Lower lobe of right lung (tissue), 2 donors: ENCODE measurements at places on chromosomes 12 and 14.
A peak's percentile ranks its signal among the peaks of the same experiment; 100 is the strongest.

- no peak for DNase-seq
These were observed 6.7 kb upstream of the KRT75 start for GRCh38 chr12:52440821-52441319.

- peak; percentile 81 for DNase-seq
These were observed 31.7 kb downstream of the TNFAIP2 start for GRCh38 chr14:103155010-103155409.

GRCh38 chr12:85179680-85180270, 100.2 kb upstream of the ALX1 start:
- DNase-seq, result no peak

- no peak for DNase-seq
These were observed 61.4 kb upstream of the PCED1B start for GRCh38 chr12:47017901-47018475.

DNA sequence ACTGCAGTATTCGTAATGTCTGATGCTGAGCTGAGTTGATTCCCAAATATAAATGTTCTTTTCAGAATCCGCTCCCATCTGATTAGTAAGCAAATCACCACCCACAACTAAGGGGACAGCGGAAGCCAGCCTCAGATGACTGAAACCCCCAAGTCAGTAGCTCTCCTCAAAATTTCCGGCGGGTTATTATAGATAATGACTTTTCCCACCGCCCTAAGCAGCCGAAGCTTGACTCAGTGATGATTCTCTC, 469 bp upstream of the LRFN5 start:
- DNase-seq, result no peak

- no peak for DNase-seq
These were observed 5.8 kb downstream of the AICDA start for GRCh38 chr12:8606890-8607289.

GRCh38 chr12:90327793-90328743, 619.4 kb upstream of the ATP2B1 start:
- DNase-seq, result no peak

- no peak for DNase-seq
These were observed 155.9 kb downstream of the ESRRB start for GRCh38 chr14:76531821-76532318.

DNA sequence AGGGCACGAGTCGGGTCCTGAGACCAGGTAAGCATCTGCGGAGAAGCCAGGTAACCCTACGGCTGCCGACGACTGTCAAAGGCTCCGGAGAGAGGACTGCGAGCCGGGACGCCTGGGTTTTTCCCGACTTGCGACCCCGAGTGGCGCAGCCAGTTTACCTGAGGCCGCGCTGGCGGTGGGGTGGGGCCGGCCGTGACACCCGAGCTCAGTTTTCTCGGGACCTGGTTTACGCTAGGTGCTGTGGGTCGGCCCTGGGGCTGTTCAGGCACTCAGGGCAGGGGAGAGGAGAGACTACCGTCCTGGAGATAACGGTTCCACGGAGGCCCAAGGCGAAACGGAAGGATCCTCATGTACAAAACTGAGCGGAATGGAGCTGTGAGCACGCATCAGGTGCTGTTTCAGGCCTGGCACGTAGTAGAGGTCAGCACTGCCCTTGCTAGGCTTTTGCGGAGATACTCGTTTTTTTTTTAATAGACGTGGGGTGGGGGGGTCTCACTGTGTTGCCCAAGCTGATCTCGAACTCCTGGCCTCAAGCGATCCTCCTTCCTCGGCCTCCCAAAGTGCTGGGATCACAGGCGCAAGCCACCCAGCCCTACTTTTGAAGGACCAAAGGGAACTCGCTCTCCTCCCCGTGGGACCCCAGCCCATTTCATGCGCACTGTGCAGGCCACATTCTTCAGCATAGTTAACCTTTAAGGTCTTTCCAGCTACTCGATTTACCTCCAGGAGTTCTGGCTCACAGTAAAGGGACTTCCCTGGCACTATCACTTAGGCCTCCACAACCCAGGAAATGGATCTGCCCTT, 471 bp downstream of the MTRFR start:
- no peak for DNase-seq

DNA sequence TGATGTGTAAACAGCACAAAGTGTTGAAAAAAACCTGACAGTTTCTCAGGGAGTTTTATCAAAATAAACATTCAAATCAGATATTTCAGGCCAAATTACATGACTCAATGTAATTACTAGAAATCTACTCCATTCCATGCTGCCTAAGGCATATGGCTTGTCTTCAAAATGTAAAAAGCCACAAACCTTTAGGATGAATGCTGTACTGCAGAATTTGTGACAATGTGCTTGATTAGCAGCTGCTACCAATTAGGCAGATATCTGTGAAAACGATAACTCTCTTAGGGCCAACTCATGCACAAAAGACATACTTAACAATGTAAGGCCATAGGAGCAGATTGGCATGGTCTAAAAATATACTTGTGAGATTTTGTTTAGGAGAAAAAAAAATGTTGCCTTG, 267.0 kb downstream of the DACT1 start:
- no peak for DNase-seq

GRCh38 chr14:51738754-51739153, 87.0 kb downstream of the FRMD6 start:
- DNase-seq, result no peak

- no peak for DNase-seq
These were observed 484.8 kb downstream of the EGLN3 start for GRCh38 chr14:33465846-33466700.

DNA sequence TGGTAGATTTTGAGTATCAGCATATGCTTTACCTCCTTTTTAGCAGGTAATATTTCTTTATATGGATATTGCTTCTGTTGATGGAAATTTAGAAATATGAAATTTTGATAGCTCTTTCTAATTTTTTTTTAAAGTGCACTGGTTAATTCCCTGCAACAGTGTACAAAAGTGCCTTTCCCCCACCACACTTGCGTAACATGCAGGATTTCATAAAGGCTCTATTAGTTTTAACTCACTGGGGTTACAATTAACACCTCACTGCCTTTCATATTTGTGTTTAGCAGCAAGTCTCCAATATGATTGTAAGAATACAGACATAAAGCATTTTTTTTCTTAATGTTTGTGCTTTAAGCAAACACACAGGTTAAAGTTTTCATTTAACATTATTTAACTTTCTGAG, 25.6 kb downstream of the MNAT1 start:
- no peak for DNase-seq

DNA sequence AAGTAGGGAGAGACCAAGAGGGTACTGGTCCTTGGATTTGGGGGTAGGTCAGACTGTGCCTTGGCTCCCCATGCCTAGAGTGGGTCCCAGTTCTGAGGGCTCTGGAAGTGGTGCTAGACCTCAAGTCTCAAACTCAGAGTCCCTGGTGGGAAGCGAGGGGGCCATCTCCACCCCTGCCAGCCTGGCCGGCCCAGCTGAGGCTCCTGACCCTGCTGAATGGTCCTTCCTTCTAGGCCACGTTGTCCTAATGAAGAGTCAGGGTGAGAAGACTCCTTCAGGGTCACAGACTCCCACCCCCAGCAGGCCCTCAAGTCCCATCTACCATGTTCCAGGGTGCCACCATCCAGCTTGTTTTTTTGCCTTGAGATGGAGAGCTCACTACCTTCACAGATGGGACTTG, 12.9 kb downstream of the SERPINA6 start:
- no peak for DNase-seq

DNA sequence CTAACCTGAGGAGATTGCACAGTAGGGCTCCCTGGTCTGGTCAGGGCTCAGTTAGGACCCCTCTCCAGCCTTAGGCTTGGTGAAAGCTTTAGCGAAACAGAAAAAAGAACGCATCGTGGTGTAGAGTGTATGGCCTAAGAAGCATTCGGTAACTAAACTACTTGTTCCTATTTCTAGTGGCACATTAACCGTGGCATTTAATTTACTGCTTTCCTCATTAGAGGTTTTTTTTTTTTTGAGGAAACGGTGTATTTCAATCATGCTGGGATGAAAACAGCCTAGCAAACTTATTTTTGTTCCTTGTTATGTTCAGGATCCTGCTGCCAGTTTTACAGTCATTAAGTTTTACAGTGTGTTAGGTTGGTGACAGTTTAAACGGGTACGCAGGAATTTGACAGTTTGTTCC, 518 bp upstream of the OSBPL8 start:
- DNase-seq, result no peak

GRCh38 chr12:80121661-80122060, 22.3 kb downstream of the OTOGL start:
- DNase-seq, result no peak

DNA sequence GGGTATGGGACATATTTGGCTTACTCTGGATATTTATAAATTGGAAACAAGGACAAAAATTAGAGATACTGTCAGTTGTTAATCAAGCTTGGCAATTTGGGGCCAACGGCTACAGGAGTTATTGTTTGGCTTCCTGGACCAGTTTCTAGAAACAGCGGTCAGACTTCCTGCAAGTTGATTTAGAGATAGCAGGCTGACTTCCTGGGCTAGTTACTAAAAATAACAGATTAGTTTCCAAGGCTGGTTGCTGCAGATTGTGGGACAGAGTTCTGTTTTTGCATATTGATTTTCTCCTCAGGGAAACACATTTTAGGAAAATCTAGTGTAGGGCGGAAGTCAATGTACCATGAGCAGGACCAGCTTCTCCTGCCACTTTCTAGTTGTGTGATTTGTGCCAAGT, 144.0 kb upstream of the TMPO start:
- DNase-seq, result no peak

- peak; percentile 78 for DNase-seq
These were observed 3.3 kb upstream of the CIPC start for GRCh38 chr14:77094672-77095284.

GRCh38 chr14:94612174-94612573, at the start of gene SERPINA3:
Gene SERPINA3, plus strand, starts transcription at chr14:94612391. Its CDS starts 2,051 bp downstream, at chr14:94614442.
- no peak for DNase-seq

DNA sequence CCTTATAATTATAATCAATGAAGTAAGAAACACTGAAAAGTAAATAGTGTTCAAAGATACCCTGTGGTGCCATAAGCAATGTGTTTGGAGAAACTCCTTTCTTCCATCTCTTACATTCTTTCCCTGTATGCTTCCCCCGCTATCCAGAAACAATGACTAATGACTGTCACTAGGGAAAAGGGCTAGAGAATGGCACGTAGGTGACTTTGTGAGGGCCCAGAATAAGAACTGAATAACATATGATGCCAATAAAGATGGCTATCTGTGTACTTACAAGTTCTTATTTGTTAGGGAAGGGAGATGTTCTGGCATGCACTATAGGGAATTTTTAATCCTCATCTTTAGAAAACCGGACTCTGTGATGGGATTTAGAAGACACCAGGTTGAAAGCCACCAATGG, 4.7 kb upstream of the KRT7 start:
- no peak for DNase-seq

GRCh38 chr14:87698481-87698880, 294.5 kb downstream of the GALC start:
- no peak for DNase-seq

DNA sequence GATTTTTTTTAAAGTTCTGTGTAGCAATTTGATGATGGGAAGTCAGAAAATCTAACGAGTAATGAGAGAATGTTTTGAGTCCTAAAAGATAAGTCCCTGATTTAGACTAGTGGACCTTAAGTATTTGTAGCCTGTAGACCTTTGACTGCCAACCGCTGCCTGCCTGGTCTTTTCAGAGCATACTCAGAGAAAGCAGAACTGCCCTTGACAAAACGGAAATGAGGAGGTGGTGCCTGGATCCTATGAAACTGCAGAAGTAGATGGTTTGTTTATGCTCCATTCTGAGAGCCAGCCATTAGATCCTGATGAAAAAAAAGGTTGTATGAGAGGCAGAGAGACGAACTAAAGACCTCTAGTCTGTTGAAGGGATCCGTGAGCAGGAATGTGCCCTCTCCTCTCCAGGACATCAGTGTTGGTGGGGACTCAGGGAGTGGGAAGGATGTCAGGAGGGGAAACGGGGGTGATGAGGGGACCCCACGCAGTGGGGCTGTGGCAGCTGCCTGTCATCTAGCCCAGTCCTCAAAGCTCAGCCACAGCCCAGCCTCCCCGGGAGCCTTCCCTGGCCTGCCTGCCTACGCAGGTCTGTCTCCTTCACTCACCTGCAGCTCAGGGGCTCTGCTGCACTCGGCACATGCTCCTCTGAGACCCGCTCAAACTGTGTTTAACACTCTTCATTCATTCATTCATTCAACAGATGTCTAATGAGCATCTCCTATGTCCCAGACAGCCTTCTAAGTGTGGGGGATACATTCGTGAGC, 447.5 kb downstream of the AACS start:
- no peak for DNase-seq

DNA sequence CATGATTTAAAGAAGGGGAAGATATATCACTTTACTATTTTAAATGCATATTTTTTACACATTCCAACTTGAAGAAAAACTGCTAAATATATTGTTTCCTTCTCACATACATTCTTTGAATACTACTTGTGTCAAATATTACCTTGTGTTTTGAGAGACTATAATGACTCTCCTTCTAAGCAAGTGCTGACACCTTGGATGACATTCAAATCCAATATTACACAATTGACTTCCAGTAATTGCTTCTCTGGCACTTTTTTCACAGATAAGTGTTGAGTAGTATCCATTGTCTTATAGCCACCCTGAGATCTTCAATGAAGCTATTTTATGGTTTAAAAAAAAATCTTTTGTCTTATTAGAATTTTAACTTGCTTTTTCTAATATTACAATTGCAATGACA, 61.2 kb upstream of the ST8SIA1 start:
- DNase-seq, result no peak

- no peak for DNase-seq
These were observed 196.2 kb downstream of the CACNA1C start for GRCh38 chr12:2248901-2249381.

GRCh38 chr12:117236456-117237001, 46.3 kb upstream of the FBXO21 start:
- peak; percentile 87 for DNase-seq

GRCh38 chr12:67759829-67760228, 111.3 kb downstream of the DYRK2 start:
- no peak for DNase-seq

- DNase-seq, result no peak
These were observed 104.0 kb downstream of the ETNK1 start for GRCh38 chr12:22728987-22729386.

- no peak for DNase-seq
These were observed 176.0 kb upstream of the DYRK2 start for GRCh38 chr12:67472539-67472938.

DNA sequence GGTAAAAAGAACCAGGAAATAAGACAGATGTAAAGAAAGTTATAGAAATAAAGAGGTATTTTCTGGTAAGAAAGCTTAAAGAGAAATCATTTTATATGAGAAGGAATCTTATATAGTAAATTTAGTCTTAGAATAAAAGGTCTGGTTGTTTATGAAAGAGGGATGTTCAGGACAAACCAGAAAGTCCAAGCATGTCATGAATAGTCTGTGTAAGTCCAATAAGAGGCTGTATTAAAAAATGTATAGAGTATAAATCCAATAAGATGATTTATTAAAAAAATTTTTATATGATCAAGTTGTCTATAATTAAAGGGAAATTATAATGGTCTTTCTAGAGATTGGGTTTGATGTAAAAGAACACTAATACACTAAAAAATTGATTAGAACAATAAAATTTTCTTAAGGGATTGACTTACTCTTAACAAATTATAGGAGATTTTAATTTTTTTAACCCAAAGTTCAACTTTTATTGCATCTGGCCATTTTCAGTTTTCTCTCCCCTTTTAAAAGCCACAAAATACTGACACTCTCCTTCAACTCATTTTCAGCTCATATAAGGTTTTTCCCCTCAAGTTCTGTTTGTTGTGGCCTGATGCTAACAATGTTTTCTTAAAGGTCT, 35.1 kb downstream of the ST8SIA1 start:
- DNase-seq, result no peak

GRCh38 chr12:4849115-4849541, 60.6 kb upstream of the KCNA1 start:
- DNase-seq, result no peak
